ENCODE measurements at places on chromosomes 5 and 9.

DNA sequence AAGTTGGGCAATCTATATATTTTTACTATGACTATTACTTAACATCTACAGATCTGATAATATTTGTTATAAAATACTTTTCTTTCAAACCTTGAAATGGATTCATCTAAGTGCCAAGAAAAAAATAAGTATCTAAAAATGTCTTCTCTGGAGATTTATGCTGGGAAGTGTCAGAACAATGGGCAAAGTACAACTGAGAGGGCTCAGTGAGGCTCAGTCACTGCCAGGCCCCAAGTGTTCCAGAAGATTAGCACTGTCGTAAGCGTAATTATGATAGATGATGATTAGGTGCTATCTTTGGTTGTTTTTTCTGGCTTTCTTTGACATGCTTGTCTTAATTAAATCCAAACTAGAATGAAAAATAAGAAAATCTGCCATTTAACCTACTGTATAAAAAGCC, 72.2 kb upstream of the ADAMTS19 start:
- DNase-seq = no peak

- no peak for DNase-seq
These were observed 224.7 kb upstream of the DAP start for GRCh38 chr5:10985721-10986110.

DNA sequence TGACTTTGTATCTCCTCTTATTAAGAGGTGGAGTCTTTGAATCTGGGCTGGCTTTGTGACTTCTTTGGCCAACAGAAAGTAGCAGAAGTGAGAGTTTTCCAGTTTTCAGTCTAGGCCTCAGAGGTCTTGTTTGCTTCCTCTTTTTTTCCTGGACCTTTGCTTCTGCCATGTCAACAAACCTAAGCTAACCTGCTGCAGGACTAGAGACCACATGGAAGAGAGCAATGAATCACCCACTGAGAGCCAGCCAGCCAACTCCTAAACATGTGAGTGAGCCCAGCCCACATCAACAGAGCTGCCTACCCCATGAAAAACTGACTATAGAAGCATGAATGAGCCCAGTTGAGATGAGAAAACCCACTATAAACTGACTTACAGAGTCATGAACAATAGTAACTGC, 29.9 kb downstream of the MRPL22 start:
- no peak for DNase-seq

GRCh38 chr5:9621379-9621903, 8.7 kb downstream of the TAS2R1 start:
- DNase-seq = peak; percentile 67

GRCh38 chr5:84058561-84058960, 326.1 kb downstream of the EDIL3 start:
- DNase-seq = no peak

GRCh38 chr5:63963080-63963735, 963 bp upstream of the HTR1A start:
- peak; percentile 65 for DNase-seq
